ENCODE measurements at places on chromosomes 2 and 18.

GRCh38 chr18:45423659-45424058 lies 191.6 kb upstream of the SLC14A2 start:
- DNase-seq = no peak

GRCh38 chr2:127873707-127874303 lies 12.0 kb downstream of the AMMECR1L start:
- no peak for DNase-seq

DNA sequence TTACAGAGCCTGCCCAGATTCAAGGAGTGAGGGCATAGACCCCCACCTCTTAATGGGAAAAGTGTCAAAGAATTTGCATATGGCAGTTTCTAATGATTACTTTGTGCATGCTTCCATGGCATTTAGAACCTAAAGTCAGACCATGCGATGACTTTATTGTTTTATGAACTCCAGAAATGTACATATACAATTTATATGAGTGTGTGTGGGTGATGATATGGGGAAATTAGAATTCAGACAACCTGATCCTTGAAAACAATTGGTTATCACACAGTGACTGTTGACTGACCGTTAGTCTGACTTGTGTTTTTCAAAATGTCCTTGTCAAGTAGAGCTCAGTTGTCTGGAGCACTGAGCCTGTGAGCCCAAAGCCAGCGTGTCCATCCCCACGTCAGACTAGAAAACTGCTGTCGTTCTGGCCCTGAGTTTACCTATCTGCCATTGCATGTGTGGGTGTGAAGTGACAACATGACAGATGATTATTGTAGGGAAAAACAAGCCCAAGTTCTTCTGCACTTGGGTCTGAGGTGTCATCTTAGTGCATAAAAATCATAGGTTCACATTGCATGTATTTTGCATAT lies 128.4 kb downstream of the MYO3B start:
- no peak for DNase-seq

- no peak for DNase-seq
These were observed 100.6 kb downstream of the UPP2 start for GRCh38 chr2:158202161-158202815.

DNA sequence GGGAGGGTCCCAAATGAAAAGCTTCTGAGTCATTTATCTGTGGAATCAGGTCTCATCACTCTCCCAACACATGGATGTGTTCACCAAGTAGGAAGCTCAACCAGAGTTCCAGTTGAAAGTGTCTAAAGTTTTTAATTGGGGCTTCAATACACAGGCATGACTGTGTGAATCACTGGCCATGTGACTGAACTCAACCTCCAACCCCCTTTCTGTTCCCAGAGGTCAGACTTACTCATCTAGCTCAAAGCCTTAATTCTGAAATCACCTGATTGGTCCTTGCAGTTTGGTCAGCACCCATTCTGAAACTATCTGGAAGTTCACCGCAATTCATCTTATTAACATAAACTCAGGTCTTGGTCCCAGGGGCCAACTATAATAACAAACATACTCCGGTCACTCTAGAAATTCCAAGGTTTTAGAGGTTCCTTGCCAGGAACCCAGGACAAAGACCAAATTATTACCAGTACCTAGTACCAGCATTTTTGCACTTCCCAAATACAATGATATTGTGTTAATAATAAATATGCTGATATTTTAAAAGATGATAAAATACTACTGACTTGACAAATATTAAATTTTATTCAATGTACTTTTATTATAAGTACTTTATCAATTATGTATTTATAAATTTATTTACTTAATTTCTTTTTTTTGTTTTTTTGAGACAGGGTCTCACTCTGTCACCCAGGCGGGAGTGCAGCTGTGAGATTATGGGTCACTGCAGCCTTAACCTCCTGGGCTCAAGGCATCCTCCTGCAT lies 10.7 kb upstream of the RBM45 start:
- DNase-seq = no peak

DNA sequence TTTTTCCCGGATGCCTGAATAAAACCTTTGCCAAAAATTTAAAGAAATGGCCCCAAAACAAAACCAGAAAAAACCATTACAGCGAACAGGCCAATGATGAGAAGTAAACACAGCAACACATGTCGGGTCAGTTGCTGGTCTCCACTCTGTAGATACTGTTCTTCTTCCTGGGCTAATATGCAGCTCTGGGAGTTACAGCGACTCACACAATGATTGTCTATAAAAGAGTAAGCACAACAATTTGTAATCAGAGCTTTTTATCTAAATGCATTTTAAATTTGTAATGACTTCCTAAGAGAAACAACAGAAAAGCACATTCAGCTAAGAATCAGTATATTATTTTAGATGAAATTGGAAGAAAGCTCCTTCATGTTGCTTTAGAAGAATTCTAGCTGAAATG lies 40.3 kb downstream of the GPR155 start:
- no peak for DNase-seq

- DNase-seq = no peak
These were observed 44.8 kb downstream of the KCMF1 start for GRCh38 chr2:85015653-85016360.

DNA sequence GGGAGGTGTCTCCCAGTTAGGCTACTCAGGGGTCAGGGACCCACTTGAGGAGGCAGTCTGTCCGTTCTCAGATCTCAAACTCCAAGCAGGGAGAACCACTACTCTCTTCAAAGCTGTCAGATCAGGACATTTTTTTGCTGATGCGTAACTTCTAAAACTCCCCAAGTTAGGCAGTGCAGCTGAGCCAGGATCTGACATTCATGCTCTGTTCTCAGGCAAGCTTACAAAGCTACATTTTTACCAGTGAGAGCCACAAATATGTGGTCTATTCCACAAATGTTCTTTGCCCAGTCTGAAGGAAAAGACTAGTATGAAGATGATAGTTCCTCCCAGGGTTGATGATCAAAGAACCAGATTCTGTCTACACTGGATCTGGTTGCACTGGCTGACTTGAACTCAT lies 184.1 kb downstream of the MTCL1 start:
- DNase-seq = no peak

DNA sequence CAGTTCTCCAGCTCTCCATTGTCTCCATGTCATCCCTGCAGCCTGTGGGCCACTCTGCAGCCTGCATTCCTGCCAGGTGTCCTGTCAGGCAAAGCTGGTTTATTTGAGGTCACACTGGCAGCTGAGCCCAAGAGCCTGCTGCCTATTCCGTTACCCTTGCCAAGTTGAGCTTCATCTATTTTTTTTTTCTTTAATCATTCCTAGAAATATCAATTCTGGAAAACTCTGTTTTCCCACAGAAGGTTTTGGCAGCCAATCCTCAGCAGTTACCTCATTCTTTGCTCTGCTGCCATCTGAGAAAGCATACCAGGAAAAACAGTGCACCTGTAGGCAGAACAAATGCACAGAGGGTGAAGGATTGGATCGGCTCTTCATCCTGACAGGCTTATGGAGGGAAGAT lies 411.0 kb upstream of the ACVR2A start:
- no peak for DNase-seq

DNA sequence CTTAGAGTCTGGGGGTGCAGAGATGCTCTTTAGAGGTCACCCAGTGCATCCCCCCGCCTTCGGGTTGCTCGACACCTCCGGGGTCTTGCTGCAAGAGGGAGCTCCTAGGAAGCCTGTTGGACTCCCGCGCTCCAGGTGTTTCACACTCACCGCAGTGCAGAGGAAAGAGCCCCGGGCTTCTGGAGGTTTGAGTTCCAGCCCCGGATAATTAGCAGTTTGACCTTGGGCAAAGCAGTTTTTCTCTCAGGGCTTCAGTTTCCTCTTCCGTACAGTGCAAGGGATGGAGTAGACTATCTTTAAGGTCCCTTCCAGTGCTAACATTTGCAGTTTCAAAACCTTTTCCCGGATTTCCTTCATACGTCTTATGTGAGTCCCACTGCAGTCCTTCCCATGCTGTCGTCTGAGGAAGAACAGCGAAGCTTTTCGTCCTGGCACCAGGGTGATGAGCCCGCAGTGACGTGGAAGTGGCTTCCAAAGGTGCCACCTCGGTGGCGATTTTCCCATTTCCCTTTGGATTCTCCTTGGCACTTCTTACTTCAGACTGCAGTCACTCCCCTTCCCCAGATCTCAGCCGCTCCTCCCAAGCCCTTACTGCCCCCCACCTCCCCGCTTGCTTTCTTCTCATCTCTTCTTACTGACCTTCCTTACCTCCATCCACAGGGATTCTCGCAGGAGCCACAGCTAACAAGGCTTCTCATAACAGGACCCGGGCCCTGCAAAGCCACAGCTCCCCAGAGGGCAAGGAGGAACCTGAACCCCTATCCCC lies 585 bp downstream of the PNKD start:
- DNase-seq = no peak

GRCh38 chr18:32550963-32551362 lies 80.3 kb upstream of the GAREM1 start:
- DNase-seq = no peak

DNA sequence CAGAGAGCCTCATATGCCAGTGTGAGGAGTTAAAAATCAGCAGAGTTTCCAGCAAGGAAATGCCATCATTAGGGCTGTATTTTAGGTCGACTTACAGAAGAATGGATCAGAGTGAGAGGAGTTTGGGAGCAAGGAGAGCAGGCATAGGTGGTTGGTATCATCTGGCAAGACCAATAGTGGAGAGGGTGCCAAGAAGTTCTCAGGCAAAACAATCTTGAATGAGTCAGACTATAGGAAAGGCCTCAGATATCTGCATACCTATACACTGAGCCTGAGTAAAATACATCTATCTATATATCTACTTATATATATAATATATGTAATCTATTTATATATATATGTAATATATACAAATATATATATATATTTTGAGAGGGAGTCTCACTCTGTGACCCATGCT lies 57.3 kb downstream of the TMEFF2 start:
- DNase-seq = no peak

GRCh38 chr18:9985641-9986040 lies 71.8 kb downstream of the VAPA start:
- DNase-seq = no peak

DNA sequence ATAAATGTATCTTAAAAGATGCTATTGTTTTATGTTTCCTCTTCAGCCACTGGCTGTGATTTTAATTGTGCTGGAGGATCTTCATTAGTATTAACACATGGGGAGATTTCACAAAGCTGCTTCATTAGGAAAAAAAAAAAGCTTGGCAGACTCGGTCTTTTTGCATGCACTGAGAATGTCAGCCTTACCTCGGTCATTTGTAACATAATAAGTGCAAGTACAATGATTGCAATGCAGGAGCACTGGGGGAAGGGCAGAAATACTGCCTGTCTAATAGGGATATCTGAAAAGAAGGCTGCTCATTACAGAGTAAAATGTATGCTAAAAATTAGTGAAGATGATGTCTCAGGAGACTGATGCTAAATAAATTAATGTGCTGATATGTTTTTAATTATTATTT lies 1.3 kb upstream of the BAZ2B start:
- DNase-seq = no peak

GRCh38 chr2:161416708-161417437 lies 776 bp downstream of the TBR1 start:
- DNase-seq = no peak

GRCh38 chr18:34838669-34839068 lies 128.6 kb downstream of the DTNA start:
- no peak for DNase-seq

DNA sequence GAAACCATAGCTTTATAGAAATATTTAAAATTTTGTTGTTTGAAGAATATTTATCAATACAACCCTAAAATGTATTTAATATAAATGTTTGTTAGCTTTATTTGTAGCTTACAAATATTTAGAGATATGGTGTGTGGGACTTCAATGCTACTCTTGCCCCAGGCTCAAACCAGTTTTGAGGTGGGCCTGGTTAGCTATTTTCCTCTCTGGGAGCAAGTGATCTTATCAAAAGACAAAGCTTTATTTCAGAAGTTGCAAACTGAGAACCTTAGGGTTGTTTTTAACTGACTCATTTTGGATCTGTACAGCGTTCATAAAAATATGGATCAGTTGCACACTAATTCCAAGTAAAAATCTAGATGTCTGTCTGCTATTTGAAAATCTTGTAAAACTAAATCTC lies 563.6 kb upstream of the CDH2 start:
- DNase-seq = no peak

DNA sequence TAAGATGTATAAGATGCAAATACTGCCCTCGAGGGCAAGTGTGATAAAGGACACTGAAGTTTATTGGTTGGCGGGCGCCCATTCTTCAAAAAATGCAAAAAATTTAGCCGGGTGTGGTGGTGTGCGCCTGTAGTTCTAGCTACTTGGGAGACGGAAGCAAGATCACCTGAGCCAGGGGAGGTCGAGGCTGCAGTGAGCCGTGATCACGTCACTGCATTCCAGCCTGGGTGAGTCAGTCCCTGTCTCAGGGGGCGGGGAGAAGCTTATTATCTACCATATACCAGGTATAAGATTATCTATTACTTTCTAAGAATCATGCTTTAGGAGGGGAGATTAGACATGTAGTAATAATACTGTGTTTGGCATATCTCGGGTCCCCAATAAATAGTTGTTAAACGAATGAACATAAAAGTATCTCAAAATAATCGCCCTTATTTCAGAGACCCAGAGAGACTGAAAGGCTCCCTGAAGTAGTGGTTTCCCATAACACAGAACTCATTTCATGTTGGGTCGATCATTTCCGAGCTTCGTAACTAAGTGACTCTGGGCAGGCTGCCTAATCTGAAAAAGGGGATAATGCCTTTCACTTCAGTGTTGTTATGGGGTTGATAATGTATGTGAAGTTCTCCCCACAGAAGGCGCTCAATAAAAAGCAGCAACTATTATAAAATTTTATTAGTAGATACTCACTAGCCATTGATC lies 1.2 kb upstream of the SELENOI start:
- no peak for DNase-seq

DNA sequence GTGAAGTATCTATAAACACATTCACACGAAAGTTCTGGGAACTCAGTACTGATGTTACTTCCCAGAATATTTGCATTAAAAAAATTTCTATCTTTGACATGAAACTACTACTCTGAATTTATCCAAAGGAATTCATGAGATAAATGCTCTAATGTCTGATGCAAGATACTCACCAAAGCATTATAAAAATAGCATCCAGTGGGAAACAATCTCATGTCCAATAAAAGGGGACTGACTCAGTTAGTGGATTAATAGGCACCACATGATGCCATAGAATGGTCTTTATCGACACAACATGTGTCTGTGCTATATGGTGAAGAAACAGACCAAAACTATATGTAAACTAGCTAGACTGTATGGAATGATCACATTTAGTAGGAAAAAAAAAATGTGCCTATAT lies 33.9 kb downstream of the LAMA3 start:
- no peak for DNase-seq

GRCh38 chr2:46410273-46411244 lies 68.8 kb upstream of the TMEM247 start:
- DNase-seq = no peak

DNA sequence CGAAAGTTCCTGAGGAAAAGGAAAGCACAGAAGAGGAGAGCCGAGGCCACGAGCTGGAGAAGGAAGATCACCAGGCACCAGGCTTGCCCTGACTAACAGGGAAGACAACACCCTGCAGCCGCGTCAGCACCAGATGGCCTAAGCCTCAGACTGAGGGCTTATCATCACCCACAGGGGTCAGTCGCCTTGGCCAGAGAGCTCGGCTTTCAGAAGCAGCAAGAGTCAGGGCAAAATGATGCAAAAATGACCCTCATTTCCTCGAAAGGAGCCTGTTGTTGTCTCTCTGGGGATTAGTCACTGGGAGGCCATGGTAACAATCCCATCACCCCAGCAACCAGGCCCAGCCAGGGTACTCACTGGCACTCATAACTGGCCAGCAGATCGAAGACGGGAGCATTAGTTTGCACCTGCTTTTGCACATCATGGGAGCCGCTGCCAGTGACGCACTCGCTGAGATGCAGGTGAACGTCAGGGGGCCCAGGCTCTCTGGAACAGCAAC lies 42.7 kb upstream of the ZFP36L2 start:
- no peak for DNase-seq

Data from activated CD4-positive, CD25-positive, alpha-beta regulatory T cell treated with anti-CD3 and anti-CD28 coated beads, Interleukin-2, amount 50 U/mL, for 72 hours (primary cell).